ENCODE measurements at places on chromosomes 2 and 18.

GRCh38 chr18:48391868-48392267 lies 17.3 kb downstream of the ZBTB7C start:
- DNase-seq: no peak

DNA sequence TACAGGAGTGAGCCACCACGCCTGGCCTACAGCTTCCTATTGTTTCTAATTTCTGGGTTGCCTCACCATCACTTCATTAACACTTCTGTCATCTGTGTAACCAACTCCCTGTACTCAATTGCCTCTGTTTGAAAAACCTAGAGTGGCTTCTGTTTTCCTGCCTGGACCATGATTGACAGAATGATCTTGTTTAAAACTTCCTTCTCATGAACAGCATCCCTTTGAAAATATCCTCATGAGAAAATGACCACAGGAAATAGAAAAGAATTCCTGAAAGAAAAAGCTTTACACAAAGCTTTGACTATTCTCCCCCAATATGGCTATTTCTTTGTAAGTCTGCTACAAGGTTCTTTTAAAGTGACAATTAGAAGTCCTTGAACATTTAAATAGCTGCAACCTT lies 672.3 kb downstream of the ARHGAP15 start:
- no peak for DNase-seq

DNA sequence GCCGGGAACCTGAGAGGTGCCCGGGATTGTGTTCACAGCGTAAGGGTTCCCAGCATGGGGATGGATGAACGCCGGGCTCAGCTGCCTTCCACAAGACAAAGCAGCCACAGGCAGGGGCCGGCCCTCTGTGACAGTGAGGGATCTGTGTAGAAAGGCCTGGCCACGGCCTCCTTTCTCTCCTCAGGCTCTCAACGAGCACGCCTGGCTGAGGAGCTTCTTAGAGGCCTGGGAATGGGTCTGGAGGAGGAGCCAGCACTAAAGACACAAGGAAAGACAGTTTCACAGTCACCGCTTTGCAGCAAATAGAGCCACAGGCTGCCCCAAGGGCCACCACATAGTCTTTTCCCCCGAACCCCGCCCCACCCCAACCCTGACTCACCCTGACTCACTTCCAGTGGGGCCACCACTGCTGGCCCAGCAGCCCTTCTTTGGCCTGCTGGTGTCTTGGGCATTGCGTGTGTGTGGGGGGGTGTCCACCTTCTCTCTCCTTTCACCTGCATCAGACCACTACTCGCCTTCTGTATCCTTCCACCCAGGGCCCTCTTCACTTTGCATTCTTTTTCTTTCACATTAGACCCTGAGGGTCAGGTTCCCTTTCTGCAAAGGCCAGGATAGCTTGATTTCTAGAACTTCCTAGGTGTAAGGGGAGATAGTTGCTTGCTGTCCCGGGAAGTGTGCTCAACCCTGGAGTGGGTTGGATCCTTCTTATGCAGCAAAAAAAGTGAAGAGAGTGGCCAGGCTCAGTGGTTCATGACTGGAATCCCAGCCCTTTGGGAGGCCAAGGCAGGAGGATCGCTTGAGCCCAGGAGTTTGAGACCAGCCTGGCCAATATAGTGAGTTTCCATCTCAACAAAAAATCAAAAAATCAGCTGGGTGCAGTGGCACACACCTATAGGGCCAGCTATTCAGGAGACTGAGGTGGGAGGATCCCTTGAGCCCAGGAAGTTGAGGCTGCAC lies 19.3 kb upstream of the HPCAL1 start:
- peak; percentile 89 for DNase-seq

DNA sequence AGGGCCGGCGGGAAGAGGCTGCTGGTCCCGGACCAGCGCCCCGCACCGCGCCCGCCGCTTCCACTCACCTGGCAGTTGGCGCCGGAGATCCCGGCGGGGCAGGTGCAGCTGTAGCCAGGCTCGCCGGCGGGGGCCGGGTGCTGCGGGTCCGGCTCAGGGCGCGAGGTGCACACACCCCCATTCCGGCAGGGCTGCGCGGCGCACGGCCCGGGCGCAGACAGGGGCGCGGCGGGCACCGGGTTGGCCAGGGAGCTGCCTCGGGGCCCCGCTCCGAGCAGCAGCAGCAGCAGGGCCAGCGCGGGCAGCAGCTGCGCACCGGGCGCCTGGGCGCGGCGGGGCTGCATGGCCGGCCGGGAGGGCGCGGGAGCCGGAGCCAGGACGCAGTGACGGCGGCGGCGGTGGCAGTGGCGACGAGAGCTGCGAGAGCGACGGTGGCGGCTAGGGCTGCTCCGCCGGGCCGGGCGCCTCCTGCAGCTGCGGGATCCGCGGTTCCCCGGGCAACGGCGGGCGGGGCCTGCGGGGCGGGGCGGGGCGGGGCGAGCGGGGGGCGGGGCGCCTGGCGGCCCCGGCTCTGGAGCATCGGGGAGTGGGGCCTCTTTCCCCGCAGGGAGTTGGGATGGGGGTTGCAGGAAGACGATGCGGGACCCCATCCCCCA lies at the start of gene DNER:
Gene DNER (minus strand): TSS at position 476 of the 656 bp plus-strand sequence. CDS start 132 bp downstream, at position 344.
- DNase-seq: peak; percentile 21

DNA sequence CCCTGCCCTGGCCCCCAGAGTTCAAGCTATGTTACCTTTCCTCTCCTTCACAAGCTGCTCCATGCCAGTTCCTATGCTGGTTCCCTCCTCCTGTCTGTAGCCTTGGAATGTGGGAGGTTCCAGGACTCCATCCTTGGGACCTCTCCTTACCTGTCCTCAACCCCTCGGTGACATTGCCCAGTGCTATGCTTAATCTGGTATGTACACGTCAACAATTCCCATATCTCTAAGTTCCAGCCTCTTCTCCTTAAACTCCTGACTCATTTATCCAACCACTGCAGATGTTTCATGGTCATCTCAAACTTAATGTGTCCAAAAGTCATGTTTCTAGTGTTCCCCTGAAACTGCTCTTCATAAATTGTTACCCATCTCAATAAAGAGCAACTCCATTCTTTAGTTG lies 160.8 kb downstream of the TNS1 start:
- no peak for DNase-seq

GRCh38 chr18:24761765-24762164 lies 301.3 kb downstream of the HRH4 start:
- no peak for DNase-seq

DNA sequence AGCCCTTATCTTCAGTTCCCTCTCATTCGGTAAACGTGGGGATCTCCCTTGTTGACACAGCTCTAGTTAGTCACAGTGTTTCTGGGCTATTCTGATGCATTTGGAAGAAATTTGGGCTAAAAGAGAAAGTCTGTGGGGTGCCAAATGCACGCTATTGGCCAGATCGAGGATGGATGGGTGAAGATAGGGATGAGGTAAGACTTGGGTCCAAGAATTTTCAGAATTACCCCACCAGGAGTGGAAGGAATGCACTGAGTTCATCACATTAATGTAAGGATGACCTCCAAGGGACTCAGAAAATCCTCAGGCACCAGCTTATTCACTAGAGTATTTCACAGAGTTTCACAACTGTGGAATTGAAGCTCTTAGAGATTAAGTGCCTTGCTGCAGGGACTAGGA lies 49.3 kb downstream of the NRP2 start:
- peak; percentile 86 for DNase-seq

GRCh38 chr2:118197011-118197675 lies 108.9 kb downstream of the INSIG2 start:
- no peak for DNase-seq

- peak; percentile 87 for DNase-seq
Measured at GRCh38 chr2:74002505-74003421, 18.1 kb downstream of the TET3 start.

GRCh38 chr2:237486334-237486818 lies 675 bp upstream of the MLPH start:
- no peak for DNase-seq

DNA sequence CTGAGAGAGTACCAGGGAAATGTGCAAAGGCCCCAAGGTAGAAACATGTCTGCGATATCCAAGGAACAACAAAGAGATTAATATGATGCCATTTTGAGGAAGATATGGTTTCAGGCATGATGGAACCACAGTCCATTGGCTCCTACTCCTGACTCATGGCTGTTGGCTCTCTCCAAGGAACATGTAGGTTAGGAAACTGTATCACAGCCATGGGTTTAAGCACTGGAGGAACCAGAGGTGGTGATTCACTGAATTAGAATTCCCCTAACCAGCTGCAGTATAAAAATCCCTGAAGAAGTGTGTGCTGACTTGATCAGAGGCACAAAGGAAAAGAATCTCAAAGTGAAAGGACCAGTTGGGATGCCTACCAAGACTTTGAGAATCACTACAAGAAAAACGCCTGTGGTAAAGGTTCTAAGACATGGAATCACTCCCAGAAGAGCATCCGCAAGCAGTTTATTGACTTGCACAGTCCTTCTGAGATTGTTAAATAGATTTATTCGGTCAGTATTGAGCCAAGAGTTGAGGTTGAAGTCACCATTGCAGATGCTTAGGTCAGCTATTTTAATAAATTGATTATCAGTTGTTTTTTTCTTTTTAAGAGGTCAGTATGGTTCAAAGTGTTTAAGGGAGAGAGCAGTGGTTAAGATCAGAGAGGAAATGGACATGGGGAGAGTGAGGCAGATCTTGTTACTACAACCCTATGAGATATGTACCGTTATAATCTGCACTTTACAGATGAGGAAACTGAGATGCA lies 110.7 kb upstream of the OTX1 start:
- DNase-seq: peak; percentile 93

DNA sequence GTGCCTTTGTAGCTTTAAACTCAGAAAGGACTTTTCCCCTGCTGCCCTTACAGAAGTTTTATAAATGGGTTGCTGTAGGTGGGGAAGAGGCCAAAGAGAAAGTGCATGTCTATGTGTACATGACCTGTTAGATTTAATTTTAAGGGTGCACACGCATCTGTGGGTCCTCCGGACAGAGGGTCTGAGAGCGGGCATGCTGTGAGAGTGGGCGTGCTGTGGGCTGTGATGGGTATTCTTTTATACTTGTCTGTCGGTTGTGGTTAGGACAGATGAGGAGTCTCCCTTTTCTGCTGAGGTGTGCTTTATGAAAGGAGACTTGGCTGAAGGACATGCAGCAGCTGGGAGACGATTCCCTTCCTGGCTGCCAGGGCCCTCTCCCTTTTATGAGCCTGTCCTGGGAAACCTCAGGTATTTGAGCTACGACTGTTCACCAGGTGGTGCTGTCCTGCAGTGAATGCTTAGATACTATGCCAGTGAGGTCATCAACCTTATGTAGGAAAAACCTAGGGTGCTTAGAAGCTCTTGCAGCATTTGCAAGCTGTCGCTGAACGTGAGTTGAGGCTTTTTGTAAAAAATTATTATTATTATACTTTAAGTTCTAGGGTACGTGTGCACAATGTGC lies 67.5 kb downstream of the TANC1 start:
- peak; percentile 21 for DNase-seq

DNA sequence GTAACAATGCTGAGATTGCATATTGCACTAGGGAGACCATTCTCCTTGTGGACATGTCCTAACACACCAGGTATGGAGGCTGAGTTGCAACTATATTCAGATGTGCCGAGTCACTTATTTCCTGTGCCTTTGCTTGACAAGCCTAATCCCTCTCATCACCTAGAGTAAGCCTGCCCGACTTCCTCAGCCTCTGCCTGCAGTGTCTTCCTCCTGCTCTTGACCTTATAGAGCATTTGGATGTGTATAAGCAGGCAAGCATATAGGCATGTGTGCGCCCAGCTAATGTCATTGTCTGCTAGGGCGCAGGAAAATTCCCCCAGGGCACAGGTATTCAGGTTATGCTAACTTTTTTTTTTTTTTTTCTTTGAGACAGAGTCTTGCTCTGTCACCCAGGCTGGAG lies 316.9 kb downstream of the CDH2 start:
- DNase-seq: peak; percentile 3

DNA sequence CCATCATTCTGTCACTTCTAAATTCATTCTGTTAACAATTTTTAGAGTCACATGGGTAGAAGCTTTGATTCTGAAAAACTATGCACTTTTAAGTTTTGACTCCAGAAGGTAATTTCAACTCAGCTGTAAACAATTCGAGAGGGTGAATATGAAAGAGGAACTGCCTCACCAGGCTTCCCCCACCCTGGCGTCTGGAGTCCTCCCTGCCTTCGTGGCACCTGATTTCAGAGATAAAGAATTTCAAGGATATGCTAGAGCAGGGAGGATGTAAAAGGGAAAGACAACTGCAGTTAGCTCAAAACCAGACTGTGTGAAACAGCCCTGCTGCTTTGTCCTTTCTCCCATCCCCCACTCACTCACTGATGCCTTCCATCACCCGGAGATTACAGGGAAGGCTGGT lies 40.7 kb downstream of the ONECUT2 start:
- no peak for DNase-seq

- DNase-seq: no peak
Measured at GRCh38 chr2:98545591-98545990, 62.7 kb downstream of the COA5 start.

DNA sequence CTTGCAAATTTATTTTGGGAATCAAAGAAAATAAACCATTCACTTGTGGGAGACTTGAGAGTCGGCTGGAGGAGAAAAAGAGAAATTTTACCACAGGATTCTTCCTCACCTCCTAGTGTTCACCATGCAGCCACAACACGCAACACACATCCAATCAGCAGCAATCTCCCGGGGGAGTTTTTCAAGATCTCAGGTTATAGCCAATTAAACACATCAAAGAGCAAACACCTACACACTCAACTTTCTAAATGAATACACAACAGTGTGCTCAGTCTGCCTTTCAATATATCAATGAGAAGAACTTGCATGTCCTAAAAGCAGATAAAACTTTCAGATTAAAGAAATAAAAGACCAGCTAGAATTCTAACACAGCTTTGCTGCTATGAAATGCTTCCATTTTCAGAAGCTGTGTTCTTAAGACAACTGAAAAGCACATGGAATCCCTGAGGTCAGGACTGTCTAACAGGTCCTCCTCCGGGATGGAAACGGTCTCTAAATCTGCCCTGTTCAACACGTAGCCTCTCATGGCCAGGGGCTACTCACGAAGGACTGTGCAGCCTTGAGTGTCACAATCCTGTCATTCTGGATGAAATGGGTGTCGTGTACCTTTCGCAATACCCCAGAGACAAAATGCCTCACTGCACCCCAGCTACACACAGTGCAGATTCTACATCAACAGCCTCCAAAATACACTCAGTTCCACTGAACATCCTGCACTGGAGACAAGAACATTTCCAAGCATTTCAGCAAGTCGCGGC lies 84.2 kb downstream of the ZNF516 start:
- no peak for DNase-seq

- DNase-seq: peak; percentile 85
Measured at GRCh38 chr2:160489111-160489510, 4.5 kb downstream of the RBMS1 start.

GRCh38 chr2:115678129-115678528 lies 1235.7 kb downstream of the DPP10 start:
- no peak for DNase-seq

GRCh38 chr18:51107598-51108305 lies 77.7 kb downstream of the SMAD4 start:
- peak; percentile 38 for DNase-seq

GRCh38 chr2:44949329-44950151 lies 8.0 kb downstream of the SIX3 start:
- DNase-seq: peak; percentile 33

DNA sequence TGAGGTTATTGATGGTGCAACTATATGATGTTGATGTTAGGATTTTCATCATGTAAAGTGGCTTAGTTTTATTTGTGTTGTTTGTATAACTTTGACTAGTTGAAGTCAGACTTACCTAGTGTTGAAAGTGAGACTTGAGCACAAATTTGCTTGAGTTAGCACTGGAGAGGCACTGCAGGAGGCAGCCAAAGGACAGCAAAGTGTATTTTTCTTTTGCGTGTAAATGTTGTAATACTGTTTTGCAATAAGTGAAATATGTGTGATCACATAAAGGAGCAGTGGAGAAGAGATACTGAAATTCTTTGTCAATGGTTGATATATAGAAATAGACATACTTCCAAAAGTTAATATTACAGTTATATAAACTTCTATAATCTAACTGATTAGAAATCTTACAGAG lies 332.0 kb upstream of the RAB12 start:
- no peak for DNase-seq

GRCh38 chr2:152103271-152103670 lies 4.4 kb upstream of the CACNB4 start:
- no peak for DNase-seq

Measured in HCEC 1CT (cell line).